KG1 (cell line): ENCODE measurements at places on chromosomes 7 and 10.
A peak's percentile ranks its signal among the peaks of the same experiment; 100 is the strongest.

GRCh38 chr10:105586451-105587098, 945.5 kb downstream of the SORCS3 start:
- DNase-seq, result no peak

DNA sequence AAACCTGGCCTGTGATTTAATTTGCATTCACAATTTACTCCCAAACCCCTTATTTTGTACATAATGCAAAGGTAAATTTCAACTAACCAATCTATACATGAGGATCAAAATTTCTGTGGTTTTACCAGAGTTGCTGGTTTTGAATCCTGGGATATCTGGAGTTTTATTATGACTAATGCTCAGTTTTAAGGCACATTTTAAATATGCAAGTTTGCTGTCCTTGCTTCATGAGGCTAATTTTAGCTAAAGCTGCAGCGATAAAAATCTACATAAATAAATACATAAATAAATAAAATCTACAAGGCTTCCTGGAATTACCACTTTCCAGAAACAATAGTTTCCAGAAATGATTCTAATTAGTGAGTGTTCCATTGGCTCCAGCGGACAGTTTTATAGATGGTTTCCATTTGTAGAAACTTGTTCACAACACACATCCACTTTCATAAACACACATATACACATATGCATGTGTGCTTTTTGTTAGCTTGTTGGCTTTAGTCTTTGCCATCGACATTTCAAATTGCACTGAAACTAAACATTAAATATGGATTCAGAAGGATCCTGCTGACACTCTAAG, 339.5 kb upstream of the NRP1 start:
- no peak for DNase-seq

GRCh38 chr10:108421266-108421665, 1256.8 kb upstream of the SORCS1 start:
- DNase-seq, result peak; percentile 27

GRCh38 chr10:1206601-1207000, 150.4 kb downstream of the WDR37 start:
- no peak for DNase-seq

- DNase-seq, result no peak
Observed at GRCh38 chr7:103915680-103916357, 73.6 kb downstream of the RELN start.

DNA sequence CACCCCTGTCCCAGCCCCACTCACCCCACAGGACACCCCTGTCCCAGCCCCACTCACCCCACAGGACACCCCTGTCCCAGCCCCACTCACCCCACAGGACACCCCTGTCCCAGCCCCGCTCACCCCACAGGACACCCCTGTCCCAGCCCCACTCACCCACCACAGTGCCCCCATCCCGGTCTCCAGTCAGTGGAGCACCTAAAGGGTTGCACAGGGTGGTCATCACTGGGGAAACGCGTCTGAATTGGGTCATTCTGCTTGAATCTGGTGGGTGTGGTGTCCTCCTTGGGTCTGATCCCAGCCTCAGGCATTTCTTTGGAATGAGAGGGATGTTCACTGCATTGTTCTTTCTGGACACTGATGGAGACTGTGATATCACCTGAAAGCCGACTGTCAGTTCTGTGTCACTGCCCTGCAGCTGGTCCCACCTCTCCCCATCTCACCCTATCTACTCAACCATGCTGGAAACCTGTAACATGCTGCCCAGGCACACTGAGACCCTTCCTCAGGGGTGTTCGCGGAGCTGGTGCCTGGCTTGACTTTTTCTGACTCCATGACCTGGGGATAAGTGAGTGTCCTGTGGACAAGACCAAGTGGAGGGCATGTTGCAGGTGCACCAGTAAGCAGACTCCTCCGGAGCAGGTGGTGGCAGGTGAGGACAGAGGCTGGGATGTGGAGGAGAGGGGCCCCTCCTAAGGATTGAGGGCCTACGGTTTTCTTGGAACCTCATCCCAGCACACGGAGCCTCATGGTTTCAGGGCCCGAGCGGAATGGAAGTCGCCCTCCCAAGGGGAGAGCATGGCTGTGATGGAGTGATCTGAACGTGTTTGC, 262.5 kb upstream of the PPP2R2D start:
- DNase-seq, result no peak

DNA sequence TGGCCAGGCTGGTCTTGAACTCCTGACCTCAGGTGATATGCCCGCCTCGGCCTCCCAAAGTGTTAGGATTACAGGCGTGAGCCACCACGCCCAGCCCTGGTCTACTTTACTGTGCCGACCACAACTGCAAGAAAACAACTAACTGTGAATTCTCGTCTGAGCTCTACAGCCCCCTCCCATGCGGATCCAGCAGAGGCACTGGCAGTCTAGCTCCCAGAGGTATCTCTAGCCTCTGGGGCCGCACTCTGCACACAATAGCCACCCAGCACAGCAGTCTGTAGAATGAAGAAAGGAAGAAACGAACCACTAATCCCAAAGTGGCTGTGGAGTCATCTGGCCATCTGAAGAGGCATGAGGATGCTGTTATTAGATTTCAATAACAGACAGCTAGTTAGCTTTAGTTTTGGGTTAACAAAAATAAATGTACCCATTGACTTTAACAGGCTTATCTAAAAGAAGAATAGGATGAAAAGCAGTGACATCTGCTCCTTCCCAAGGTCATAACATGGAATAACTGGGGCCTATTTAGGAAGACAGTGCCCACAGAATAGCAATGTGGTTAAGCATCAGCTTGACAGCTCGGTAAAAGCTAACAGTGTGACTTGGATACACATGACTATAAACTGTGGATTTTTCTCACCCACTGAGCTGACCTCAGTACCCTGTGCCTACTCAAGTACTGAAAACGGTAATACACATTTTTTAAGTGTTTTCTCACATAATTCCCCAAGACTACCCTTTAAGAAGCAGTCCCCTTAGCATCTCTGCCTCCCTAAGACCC, 131.9 kb downstream of the TNS3 start:
- no peak for DNase-seq

DNA sequence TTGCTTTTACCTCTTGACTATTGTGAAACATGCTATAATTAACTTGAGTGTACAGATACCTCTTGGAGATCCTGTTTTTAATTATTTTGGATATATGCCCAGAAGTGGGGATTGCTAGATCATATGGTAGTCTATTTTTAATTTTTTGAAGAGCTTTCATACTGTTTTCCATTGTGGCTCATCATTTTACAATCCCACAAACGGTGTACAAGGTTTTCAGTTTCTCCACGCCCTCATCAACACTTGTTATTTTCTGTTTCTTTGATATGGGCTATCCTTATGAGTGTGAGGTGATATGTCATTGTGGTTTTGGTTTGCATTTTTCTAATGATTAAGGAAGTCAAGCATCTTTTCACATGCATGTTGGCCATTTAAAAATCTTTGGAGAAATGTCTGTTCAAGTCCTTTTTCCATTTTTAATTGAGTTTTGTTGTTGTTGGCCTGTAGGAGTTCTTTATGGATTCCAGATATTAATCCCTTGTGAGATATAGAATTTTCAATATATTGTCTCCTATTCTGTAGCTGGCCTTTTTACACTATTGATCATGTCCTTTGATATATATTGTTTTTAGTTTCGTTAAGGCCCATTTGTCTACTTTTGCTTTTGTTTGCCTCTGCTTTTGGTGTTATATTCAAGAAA, 7.5 kb downstream of the AGK start:
- DNase-seq, result no peak

GRCh38 chr10:128147669-128148068, 21.4 kb upstream of the MKI67 start:
- DNase-seq, result no peak

GRCh38 chr7:132154695-132155471, 421.4 kb downstream of the PLXNA4 start:
- no peak for DNase-seq

DNA sequence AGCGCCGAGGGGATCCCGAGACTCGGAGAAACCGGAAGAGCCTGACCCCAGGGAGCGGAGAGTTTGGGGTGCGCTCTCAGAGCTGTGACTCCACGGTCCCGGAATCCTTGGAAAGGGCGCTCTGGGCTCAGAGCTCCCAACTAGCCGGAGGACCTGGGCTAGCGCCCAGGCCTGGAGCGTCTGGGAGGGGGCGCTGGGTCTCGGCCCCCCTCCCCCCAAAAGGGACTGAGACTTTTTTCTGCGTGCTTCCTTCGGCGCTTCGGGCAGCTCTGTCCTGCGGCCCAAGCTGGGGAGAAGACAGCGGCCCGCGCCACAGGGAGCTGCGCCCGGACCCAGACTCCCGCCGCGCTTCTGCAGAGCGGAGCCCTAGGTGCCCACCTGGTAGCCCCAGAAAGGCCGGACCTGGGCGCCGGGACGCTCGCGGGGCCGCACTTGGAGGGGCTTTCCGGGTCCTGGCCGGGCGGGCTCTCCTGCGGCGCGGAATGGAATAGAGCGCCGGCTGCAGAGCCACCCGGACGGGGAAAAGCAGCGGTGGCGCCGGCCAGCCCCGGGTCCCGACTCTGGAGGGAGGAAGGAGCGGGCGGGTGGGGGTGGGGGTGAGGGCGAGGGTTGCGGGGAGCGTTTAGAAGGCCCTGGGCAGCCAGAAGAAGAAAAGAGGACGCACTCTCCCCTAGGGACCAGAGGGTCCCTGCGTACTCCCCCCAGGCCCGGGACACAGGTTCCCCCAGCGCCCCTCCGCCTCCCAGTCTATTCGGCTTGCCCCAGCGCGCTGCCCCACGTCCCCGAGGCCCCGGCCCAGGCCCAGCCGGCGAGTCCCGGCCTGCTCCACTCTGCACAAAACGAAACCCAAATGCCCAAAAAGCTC, 4.7 kb downstream of the ZNF503 start:
- no peak for DNase-seq

- DNase-seq, result no peak
Observed at GRCh38 chr10:15262036-15262713, 93.7 kb upstream of the NMT2 start.

- DNase-seq, result no peak
Observed at GRCh38 chr10:13234172-13234571, at the start of gene UCMA. TSS of gene UCMA (minus strand) at chr10:13234374. CDS start at chr10:13234258, 116 bp downstream.

GRCh38 chr7:73363225-73364005, 35.5 kb downstream of the FKBP6 start:
- no peak for DNase-seq

DNA sequence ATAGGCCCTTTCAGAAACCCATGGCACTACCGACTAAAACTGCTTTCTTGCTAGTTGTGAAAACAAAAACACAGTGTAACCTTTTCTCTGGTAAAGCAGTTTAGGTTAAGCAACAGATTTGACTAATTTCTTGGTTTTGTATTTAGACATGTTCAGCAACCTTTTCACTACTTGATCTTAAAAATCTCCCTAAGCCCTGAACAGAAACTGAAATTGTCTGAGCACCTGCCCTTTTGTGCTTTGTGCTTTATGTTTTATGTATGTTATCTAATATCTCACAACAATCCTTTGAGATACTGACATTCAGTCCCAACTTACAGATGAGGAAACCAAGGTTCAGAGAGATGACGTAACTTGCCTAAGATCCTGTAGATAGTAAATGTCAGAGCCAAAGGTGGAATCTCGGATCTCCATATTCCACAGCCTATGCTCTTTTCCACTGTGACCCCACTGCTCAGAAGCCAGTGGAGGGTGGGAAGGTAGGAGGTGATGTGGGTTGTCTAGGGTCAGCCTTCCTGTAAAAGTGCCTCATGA, 146.6 kb downstream of the LCOR start:
- no peak for DNase-seq

- no peak for DNase-seq
Observed at GRCh38 chr7:124720195-124720594, 45.4 kb downstream of the GPR37 start.

DNA sequence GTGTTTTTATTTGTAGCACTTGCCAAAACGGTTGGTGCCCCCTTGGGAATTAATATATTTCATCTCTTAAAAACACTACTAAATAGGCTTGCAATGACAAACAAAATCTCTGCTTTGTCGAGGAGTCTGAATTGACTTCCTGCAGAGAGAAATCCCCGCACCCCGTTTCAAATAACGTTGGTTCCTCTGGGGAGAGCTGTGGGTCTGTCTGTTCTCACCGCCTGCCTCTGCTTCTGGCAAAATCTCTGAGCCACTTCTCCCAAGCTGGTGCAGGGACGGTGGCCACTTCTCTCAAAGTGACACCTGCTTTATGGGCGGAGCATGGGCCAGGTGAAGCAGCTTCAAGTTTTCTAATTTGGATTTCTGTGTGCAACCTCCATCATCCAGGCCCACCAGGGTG, 186.3 kb upstream of the ADARB2 start:
- no peak for DNase-seq

- DNase-seq, result no peak
Observed at GRCh38 chr7:24728503-24729364, 28.5 kb downstream of the GSDME start.

DNA sequence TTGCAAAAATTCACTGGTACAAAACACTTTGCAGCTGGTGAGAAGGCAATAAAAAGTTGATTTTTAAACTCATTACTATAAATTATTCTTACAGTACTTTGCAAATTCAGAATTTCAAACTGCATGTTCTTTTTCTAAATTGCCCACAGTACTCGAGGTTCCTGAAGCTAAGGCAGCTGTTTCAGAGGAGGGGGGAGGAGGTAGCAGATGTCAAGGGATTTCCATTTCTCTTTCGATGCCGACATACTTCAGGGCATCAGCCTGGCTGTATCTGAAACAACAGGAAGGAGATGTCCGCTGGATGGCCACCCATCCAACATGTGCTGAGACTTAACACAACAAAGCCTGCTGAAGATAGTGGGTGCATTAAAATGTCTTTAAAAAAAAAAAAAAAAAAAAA, 76.7 kb downstream of the EZH2 start:
- DNase-seq, result no peak

- no peak for DNase-seq
Observed at GRCh38 chr10:132516771-132517725, 20.5 kb upstream of the INPP5A start.

GRCh38 chr7:42914009-42914408, 2.1 kb upstream of the C7orf25 start:
- DNase-seq, result no peak

DNA sequence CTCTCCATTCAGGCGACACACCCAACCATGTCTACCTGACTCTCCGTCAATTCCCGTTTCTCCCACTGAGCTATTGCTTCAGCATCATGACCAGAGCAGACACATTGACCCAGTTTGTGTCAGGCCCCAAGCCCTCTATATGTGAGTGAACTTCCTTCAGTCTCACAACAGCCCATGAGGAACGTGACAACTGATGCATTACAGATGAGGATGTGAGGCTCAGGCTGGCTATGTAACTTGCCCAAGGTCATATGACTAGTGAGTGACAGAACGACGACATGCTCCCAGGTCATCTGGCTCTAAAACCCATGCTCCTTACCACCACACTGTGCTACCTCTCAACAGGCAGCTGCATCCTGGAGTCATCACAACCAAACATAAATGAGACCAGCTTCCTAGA, 3.7 kb downstream of the TMEM140 start:
- DNase-seq, result peak; percentile 13

- DNase-seq, result no peak
Observed at GRCh38 chr10:91513598-91514424, 103.7 kb downstream of the HECTD2 start.

- no peak for DNase-seq
Observed at GRCh38 chr10:17237915-17238444, 9.9 kb downstream of the VIM start.
